Fibroblast of skin of right quadriceps (primary cell): ENCODE measurements at places on chromosomes 4 and X.

GRCh38 chr4:108868606-108869227 is 105.9 kb upstream of the ETNPPL start:
- DNase-seq, result no peak

DNA sequence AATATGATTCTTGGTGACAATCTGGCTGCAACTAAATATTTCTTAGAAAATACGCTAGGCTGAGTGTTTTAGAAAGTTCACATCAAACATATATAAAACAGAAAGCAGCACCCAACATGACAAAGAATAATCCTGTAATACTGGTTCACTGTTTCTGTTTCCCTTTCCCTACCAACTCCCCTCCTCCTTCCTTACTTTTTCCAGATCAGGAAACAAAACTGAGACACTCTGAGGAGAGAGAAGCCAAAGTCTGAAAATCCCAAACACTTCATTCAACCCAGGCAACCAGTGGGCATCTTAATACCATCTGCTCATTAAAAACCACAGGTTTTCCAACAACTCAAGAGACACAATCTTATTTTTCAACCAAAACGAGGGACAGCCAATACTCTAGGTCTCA is 160.4 kb upstream of the MAP3K15 start:
- no peak for DNase-seq

GRCh38 chr4:172726001-172726423 is 442.6 kb upstream of the GALNT7 start:
- peak; percentile 37 for DNase-seq

DNA sequence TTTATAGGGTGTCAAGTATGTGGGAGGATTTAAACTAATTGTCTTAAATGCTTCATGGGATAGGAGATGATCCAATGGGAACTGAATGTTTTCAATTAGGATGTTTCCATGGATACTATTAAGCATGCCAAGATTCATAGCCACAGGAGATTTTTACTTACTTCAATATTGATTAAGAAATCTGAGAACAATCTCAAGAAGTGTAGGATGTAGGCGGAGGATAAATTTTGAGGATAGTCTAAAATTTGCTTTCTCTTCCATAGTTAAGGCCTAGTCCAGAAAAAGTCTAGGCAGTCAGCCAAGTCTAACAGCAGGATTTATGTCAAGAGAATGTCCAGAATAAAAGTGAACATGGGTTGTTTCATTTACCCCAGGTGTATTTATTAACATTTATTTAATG is 32.8 kb downstream of the REPS2 start:
- DNase-seq, result peak; percentile 0

GRCh38 chr4:100162027-100162685 is 28.1 kb downstream of the DDIT4L start:
- no peak for DNase-seq

GRCh38 chr4:102454268-102454667 is 46.9 kb upstream of the NFKB1 start:
- no peak for DNase-seq

DNA sequence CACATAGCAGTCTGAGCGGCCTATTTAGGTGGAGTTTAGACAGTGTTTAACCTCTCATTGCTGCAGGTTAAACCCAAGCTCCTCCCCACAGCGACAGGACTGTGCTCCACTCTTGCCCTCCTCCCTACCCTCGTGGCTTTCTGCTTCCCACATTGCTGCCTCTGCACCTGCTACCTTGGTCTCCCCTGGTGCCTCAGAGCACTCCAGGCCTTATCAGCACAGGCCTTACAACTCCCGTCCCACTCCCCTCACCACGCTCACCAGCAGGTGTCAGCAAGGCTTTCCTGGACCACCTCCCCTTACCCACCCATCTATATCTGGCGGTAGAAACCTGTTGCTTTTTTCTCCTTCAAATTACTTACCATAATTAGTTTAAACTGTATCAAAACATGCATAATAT is 18.6 kb downstream of the HELT start:
- no peak for DNase-seq

GRCh38 chr4:2217726-2218125 is 24.2 kb downstream of the HAUS3 start:
- DNase-seq, result peak; percentile 58

GRCh38 chr4:101328063-101328602 is 19.2 kb downstream of the PPP3CA start:
- no peak for DNase-seq

DNA sequence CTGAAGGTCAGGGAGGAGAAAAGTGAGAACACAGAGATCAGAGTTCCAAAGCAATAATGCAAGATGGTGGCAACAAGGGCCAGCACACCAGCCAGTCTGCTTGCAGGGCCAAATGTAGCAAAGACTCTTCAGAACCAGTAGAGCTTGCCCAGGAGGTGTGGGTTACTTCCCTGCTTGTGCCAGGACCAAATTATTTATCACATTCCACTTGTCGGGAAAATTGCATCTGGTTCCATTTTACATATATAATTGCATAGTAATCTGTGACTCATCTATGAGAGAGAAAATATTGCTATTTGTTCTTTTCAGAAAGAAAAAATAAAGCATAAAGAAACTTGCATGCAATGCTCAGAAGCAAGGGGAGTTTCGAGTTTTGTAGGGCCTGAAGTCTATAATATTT is 41.4 kb downstream of the MAML3 start:
- peak; percentile 83 for DNase-seq

DNA sequence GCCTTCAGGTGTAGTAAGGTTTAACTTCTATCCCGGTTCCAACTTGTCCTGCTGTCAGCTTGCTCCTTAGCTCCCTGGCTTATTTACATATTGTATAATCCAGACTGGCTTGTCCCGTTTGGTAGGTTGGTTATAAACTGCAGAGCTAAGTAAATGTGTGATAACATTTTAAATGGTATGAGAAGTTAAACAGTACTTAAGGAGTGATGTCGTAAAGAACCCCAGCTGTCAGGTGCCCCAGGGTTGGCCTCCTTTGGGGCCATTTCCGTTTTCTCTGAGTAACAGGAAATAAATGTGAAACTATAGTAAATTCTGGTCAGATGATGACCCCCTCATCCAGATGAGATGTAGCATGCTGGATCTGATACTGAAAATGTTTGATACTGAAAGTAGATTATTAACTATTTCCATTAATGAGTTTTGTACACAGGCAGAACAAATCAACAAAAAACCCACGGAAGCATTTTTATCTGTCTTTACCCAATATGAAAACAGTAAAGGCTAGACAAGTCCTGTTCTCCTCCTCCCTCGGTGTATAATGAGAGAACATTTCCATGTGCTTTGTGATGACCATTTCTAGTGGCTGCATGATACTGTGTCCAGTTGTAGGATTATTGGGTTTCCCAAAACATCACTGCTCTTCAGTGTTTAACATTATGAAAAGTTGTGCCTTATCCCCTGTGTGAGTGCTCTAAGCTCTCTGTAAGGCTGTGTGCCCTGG is 22.4 kb downstream of the GAB1 start:
- peak; percentile 60 for DNase-seq

DNA sequence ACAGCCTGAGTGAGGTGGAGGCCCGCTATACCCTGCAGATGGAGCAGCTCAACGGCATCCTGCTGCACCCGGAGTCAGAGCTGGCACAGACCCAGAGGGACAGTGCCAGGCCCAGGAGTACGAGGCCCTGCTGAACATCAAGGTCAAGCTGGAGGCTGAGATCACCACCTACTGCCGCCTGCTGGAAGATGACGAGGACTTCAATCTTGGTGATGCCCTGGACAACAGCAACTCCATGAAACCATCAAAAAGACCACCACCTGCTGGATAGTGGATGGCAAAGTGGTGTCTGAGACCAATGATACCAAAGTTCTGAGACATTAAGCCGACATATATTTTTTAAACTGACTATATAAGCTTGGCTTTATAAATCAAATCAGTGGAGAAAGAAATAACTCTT is 73.3 kb upstream of the HHIP start:
- DNase-seq, result no peak

GRCh38 chrX:52270453-52271116 is 85.9 kb downstream of the MAGED4 start:
- DNase-seq, result no peak

GRCh38 chr4:140777386-140777785 is 21.2 kb upstream of the TBC1D9 start:
- no peak for DNase-seq

DNA sequence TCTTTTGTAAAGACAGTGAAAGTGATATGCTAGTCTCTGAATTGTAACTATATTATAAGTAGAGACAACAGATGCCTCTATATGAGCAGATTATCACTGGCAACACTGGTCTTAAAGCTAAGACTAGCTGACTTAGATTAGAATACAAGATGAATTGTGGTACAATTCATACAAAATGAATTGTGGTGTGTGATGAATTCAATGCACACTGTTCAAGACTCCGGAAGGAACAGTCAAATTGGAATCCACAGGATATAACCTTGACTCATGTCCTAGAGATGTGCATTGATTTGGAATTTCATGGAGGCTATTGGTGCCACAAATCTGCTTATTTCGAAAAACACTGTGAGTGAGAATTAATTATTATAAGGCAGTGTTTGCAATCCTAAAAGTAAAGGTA is 701.8 kb downstream of the PCDH7 start:
- DNase-seq, result no peak

- no peak for DNase-seq
Observed at GRCh38 chrX:153903991-153904957, at the start of gene AVPR2. TSS of gene AVPR2 (plus strand) at chrX:153904673. CDS start at chrX:153905146, 473 bp downstream.

DNA sequence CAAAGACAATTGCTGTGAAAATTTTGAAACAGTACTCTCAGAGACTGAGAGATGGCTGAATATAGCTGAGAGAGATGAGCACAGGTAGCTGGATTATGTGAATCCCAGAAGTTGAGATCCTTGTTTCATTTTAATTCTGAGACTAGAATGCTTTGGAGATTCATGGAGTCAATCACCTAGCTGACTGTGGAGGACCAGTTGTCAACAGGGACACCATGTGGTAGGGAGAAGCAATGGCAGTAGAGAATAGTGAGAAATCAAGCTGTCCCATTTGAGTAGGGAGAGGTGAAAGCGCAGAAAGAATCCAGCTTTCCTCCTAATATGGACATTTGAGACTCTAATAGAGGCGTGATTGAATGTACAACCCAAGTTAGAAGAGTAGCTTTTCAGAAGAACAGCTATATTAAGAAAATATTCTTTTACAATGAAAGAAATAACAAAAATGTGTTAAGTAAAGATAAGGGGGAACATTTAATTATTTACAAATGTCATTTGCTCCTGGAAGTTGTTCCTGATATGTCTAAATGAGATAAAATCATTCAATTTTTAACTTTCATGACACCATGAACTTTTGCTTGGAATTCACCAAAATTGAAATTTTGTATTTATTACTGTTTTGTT is 30.3 kb upstream of the GLRB start:
- peak; percentile 81 for DNase-seq

DNA sequence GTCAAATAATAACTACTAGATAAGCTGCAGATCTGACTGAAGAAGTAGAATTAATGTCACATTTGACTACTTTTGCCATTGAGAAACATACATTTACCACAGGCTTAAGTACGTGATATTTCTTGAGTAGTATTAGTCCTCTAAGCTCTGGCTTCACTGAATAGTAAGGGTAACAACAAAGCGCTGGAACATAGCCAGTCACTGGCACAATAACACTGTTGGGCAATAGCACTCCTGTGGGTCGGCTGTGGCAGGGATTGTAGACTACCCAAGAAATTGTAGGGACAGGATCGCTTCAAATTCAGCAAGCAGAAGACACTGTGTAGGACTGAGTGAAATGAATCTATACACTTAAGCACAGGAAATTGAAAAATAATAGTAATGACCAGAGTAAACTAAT is 27.1 kb upstream of the IL15 start:
- DNase-seq, result no peak
